ENCODE measurements at places on chromosomes 12 and 14. TPM values are rescaled to one million over a fixed set of nuclear protein-coding genes. Genes with fewer than 3 reads are reported as not detected.

The SPIC gene
- total RNA-seq: not detected

The TAS2R19 gene
- total RNA-seq: 0.94 TPM

The HOXC4 gene
- not detected for total RNA-seq

The ABCD2 gene
- not detected for total RNA-seq

The TEX52 gene
- total RNA-seq: not detected

The SIX6 gene
- not detected for total RNA-seq

The NGB gene
- total RNA-seq: not detected

The GALNT16 gene
- total RNA-seq: 0.37 TPM

The CLEC4A gene
- 0.20 TPM for total RNA-seq

The GALNT8 gene
- not detected for total RNA-seq

The TESPA1 gene
- not detected for total RNA-seq

The A2ML1 gene
- not detected for total RNA-seq

The STAB2 gene
- total RNA-seq: not detected

The KRT79 gene
- not detected for total RNA-seq

The TAS2R50 gene
- 2.1 TPM for total RNA-seq

All from cardiac ventricle fibroblast (primary cell).